ENCODE measurements at places on chromosomes 12 and 14. TPM values are rescaled to one million over a fixed set of nuclear protein-coding genes. Genes with fewer than 3 reads are reported as not detected.

DNA sequence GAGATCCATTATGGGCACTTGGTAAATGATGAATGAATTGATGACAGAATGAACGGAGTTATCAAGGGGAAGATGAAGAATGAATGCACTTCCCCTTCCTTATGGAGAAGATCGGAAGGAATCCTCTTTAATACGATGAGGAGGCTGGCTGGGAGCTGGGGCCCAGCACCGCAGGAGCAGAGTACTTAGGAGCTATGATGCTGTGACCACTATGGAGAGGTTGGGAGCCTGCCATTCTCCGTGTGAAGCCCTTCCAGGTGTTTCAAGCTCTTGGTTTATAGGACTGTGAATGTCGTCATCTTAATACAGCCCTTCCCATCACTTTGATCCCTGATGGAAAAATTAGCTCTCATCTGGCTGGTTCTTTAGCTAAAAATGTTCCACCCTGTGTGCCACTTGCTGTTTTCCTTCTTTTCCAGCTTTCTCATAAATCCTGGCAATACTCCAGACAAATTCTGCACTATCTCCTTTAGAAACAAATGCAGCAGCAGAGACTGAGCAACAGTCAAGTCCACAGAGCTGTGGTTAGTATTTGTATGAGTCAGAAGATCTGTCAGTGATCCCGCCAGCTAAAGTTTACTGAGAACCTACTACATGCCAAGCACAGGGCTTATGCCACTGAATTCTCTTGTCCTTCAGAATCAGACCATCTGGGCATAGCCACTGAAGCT lies 263.1 kb upstream of the CRY1 start:
- DNase-seq, result no peak

- no peak for DNase-seq
Measured at GRCh38 chr12:15811214-15812127, 22.3 kb upstream of the EPS8 start.

DNA sequence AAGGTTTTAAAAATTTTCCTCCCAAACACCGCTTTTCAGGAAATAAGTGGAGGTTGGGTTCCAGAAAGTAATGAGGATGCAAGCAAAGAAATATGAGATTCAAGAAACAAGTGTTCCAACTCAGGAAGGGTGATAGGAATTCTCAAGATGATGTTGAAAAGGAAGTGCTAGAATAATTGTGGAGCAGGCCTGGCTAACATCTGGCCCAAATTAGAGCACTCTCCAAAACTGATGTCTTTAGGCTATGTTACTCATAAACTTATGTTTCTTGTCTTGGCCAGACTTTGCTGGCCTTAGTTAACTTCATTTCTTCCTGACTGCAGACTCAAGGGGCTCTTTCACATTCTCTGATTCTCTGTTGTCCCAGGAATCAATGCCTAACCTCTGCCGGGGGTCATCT lies 116.3 kb downstream of the TMTC3 start:
- DNase-seq, result no peak

SAMD15 gene
- 0.76 TPM for total RNA-seq
